ENCODE measurements at places on chromosomes 5 and 9.

- DNase-seq, result peak; percentile 9
These were observed 75.1 kb downstream of the KCNT1 start for GRCh38 chr9:135776893-135777622.

DNA sequence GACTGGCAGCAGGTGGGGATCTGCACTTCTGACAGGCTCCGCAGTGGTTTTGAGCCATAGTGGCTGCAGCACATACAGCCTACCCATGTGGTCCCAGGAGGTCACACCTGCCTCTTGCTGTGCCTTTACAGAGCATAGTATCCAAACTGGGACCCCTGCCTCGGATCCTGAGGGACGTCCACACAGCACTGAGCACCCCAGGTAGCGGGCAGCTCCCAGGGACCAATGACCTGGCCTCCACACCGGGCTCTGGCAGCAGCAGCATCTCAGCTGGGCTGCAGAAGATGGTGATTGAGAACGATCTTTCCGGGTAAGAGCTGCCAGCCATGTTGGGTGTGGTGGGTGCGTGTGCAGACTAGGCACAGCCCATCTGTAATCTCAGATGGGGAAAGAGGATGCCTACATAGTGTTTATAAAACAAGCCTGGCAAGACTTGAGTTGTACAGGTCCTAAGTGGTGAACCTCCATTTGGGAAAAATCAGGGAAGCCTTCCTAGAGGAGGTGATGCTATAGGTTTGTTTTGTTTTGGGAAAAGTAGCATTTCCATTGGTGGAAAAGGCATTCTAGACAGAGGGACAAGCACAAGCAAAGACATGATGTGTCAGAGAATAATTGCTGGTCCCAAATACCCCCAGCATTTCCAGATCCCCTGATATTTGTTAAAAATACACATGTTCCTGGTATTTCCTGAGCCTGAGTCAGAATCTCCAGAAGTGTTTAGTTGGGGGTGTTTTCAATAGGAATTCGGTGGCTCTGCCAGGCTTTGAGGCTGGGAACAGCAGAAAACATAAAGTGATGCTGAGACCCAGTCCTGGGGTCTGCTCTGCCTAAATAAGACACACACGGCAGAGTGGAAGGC lies 119.2 kb downstream of the DAB2IP start:
- DNase-seq, result no peak

DNA sequence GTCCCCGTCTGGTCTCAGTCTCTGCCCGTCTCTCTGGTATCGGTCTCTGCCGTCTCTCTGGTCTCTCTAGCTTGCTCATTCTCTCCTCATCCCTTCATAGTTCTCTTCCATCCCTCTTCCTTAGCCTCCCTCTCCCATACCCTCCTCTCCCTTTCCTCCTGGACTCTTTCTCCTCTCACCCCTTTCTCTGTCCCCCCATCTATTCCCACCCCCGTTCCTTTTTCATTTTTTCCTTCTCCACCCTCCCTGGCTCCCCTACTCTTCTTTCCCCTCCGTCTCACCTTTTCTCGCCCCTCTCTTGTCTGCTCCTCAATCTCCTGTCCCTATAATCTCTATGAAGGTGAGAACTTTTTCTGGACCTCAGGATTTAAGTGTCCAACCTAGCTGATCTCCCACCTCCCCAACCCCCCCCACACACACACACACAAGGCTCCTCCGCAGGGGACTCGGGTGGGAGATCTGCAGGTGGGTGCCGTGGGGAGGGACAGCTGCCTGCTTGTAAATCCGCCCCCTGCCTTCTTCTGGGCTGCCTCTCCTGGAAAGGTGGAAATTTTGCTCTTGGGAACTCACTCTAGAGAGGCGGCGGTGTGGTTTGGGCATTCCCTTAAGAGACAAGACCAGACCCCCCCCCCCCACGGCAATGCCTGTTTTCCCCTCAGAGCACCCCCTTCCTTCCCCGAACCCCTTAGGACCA lies 953 bp downstream of the UBE2QL1 start:
- no peak for DNase-seq

DNA sequence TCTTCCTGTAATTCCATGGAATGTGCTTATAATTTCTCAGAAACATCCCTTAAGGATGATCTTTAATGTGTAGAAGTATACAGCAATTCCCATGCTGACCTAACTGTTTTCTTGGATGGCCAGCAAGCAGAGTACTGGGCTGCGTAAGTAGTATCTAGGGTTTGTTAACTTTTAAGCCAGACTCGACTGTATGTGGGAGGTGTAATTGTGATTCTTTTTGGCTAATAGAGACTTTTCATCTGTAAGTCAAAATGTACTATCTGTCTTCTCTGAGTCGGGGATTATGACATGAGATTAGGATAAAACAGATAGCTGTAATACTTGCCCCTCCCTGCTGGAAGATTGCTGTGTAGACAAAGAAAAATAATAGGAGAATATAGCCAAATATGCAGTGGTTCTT lies 169.3 kb downstream of the SGCD start:
- no peak for DNase-seq

DNA sequence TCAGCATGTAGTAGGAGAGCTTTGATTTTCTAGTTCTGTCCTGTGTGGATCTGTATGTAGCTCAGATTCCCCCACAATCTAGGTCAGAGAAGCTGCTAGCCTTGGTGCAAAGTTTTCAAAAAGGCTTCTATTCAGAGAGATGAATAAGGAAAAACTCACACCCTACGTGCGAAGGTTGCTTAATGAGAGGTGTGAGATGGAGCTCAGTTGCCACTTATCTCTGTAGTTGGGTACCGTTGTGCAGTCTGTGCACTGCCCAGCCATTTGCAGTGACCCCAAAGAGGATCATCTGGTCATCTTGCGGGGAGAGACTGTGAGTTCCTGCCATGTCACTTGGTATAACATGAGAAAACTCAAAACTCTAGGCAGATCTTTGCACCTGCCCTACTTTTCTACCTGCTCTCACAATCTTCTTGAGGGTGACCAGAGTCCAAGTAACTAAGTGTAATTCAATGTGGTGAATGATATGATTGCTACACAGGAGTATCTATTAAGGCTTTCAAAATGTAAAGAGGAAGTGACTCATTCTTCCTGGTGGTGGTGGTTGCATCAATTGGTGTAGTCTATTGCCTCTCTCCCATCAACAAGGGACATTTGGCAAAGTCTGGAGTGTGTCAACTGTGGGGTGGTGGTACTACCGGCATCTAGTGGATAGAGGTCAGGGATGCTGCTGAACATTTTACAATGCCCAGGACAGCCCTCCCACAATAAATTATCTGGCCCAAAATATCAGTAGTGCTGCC lies 65.2 kb downstream of the TMC1 start:
- DNase-seq, result peak; percentile 68
